ENCODE measurements at places on chromosomes 5 and 9.

DNA sequence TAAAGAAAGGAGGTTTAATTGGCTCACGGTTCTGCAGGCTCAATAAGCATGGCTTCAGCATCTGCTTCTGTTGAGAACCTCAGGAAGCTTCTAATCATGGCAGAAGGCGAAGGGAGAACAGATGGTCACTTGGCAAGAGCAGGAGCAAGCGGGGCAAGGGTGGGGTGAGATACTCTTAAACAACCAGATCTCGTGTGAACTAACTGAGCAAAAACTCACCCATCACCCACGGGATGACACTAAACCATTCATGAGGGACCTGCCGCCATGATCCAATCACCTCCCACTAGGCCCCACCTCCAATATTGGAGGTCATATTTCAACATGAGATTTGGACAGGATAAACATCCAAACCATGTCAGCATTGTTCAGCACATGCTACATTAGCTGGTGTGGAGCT is 89.1 kb upstream of the HAND1 start:
- DNase-seq: no peak

DNA sequence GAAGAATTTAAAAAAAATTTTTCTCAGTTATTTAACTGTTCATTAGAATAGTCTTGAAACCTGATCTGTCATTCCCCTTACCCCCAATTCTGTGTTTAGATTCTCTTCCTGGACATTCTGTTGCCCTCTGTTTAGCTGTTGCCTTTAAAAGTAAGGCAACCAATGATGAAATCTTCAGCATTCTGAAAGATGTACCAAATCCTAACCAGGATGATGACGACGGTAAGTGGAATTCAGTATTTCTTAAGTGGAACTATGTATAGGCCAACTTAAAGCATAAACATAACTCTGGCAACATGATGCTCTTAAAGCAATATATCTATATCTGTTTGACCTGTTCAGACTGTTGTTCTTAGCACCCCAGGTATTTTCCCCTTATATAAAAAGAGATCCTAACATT is 27.2 kb downstream of the NCBP1 start:
- no peak for DNase-seq

- DNase-seq: no peak
These were observed 13.0 kb downstream of the RGS3 start for GRCh38 chr9:113476511-113476916.

- DNase-seq: no peak
These were observed 18.0 kb downstream of the MAP3K1 start for GRCh38 chr5:56833325-56833724.

GRCh38 chr9:15612962-15613361 is 60.1 kb downstream of the CCDC171 start:
- DNase-seq: no peak

DNA sequence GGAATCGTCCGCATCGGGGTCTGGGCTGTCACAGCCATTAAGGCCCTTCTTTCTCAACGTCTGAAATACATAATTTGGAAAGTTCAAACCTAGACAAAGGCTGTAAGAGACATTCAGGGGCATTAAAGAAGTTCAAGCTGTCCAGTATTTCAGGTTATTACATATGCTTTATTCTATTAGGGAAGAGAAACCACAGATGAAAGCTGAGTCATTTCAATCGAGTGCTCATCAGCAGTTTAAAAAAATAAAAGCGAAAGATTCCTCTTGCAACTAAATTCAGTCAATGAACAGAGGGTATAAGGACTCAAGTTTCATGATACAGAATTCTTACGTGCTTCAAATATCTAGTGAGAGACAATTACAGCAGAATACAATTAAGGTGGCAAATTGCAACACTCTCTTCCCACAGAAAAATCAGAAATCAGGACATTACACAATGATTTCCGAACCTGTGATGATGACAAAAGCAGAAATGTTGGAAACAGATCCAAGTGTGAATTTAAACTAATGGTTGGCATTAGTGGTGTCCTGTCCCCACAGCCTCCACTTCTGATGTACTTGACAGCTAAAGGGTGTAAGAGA is 121.6 kb downstream of the MEF2C start:
- no peak for DNase-seq
